GM04504 (cell line): ENCODE measurements at places on chromosomes 3 and 15.

DNA sequence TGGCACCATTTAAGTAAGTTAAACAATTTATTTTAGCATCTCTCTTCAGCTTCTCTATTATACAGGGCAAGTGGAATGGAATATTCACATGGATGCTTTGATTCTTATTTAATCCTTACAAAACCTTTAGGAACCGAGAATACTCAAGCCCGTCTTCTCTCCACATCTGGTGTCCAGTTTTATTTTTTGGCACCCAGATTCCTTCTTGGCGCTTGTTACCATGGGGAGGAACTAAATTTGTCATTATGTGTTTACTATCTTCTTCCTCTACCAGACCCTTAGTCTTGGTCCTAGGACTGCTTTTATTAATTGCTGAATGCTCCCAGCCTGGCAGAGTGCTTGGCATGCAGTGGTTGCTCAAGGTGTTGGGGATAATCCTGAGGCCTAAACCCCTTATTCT lies 138.8 kb downstream of the CACNA2D3 start:
- DNase-seq = no peak

- peak; percentile 30 for DNase-seq
These were observed 595 bp downstream of the DPH6 start for GRCh38 chr15:35545316-35545823.

GRCh38 chr15:99306694-99307338 lies 55.5 kb downstream of the LRRC28 start:
- DNase-seq = no peak

DNA sequence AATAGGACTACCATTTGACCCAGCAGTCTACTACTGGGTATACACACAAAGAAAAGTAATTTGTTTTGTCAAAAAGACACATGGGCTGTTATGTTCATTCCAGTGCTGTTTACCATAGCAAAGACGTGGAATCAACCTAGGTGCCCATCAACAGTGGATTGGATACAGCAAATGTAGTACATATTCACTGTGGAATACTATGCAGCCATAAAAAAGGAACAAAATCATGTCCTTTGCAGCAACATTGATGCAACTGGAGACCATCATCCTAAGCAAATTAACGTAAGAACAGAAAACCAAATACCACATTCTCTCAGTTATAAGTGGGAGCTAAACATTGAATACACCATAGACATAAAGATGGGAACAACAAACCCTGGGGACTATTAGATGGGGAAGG lies 25.8 kb downstream of the BBX start:
- no peak for DNase-seq

GRCh38 chr15:77697893-77698292 lies 65.2 kb upstream of the LINGO1 start:
- DNase-seq = no peak

- no peak for DNase-seq
These were observed 92.9 kb downstream of the RAB11A start for GRCh38 chr15:65962187-65962586.

DNA sequence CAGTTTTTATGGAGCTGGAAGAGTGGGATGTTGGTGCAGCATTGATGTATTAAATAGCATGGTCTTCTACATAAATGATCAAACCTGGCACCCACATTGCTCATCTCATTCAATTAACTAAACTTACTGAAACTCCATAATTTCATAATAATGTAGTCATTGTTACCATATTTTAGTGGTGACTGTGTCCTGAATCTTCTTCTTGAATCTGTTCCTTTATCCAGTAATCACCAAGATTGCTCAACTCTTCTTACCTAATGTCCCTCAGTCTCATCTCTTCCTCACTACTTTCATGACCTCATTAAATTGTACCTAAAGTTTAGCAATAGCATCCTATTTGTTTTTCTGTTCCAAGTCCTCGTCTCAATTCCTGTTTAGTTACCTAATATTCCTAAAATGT lies 69.8 kb downstream of the FGF7 start:
- DNase-seq = peak; percentile 79

GRCh38 chr3:100525753-100526612 lies 33.6 kb downstream of the TMEM45A start:
- DNase-seq = peak; percentile 96

DNA sequence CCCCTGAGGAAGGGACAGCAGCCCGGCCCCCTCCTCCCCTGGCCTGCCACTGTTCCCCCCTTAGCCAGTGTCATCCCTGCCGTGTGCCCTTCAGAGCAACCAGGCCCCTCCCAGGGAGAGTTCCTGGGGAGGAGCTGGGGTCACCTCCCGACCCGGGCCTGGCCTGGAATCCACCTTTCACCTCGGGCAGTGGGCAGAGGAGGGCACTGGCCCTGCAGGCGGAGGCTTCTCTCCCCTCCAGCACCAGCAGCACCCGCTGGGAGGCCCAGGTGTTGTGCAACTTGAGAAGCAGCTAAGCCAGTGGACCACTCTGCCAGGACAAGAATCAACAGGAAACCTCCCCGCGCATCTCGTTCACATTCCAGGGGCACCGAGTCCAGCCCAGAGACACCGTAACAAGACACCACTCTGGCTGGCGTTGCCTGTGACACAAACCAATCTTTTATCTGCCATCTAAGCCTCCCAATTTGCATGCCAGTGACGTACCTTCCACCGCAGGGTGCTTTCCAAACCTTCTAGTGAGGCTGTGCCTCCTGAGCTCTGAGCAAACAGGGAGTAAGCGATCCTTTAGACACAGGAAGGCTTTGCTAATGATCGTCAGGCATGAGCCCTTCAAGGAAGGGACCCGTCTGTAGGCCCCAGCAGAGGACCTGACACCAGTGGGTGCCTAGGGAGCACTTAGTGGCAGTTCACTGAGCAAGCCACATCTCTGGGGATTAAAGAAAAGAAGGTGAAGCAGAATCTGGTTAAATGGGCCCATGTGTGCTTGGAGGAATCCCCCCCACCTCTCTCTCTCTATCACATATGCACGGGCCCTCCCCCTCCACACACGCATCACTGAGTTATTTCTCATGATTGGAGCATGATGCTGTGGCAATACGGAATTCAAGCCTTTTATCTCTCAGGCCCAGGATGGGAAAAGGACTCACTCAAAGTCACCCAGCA lies 98.9 kb upstream of the TLE3 start:
- peak; percentile 83 for DNase-seq

GRCh38 chr15:45114076-45114750 lies at the start of the genes DUOX2 and DUOXA2:
DUOX2 (minus strand) TSS chr15:45114172; CDS start chr15:45113411, 761 bp downstream.
DUOXA2 (plus strand) TSS chr15:45114326; CDS start chr15:45114606, 280 bp downstream.
- DNase-seq = no peak

DNA sequence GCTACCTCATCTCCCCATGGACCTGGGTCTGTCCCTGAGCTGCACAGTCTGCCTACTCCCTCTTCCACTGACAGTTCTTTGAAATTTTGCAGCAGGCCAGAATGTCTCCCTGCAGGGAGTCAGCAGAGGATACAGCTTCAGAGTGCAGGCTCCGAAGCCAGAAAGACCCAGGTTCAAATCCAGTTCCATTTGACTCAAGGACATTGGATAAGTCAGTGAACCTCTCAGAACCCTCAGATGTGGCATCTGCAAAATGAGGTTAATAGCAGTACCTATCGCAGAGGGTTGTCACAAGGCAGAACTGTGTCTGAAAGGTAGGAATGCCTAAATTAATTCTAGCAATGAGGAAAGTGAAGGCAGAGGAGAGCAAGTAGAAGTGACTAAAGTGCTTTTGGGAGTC lies 244.4 kb upstream of the TRIM42 start:
- no peak for DNase-seq

GRCh38 chr3:169384573-169384972 lies 278.9 kb downstream of the MECOM start:
- no peak for DNase-seq

GRCh38 chr15:33059184-33059583 lies 135.3 kb downstream of the FMN1 start:
- DNase-seq = no peak

GRCh38 chr3:192929755-192930547 lies 12.3 kb upstream of the MB21D2 start:
- no peak for DNase-seq

DNA sequence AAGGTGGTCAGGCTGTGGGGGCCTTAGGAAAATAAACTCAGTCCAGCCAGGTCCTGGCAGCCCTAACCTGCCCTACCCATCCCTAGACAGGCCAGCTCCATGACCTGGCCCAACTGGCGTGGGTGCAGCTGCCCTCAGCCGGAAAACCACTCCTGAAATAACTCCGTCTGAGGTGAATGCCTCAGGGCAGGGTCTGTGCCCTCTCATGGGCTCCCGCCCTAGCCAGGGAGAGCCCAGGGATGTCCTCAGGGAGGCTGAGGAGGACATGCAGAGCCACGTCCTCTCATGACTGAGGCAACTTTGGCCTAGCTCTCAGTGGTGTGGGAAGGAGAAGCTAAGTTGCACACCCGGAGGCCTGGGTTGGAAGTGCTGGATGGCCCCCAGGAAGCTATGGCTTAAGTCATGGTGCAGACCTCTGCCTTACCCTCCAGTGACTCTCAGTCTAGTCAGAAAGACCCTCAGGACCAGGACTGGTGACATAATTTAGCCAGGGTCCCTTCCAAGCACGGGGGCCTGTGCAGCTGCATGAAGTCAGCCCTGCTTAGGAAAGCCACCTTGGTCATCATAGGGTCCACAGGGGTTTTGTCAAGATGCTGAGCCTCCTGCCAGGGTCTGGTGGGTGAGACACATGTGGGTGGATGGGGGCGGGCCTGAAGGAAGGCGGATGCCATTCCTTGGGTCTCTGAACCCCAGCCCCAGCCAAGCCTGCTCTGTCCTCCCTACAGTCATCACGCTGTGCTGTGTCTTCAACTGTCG lies 7.4 kb downstream of the TMIE start:
- DNase-seq = no peak

GRCh38 chr3:127458696-127459604 lies 131.6 kb downstream of the TPRA1 start:
- DNase-seq = no peak

GRCh38 chr3:119912220-119912619 lies 130.3 kb downstream of the NR1I2 start:
- no peak for DNase-seq

- DNase-seq = no peak
These were observed 109.9 kb downstream of the UACA start for GRCh38 chr15:70653426-70653825.

DNA sequence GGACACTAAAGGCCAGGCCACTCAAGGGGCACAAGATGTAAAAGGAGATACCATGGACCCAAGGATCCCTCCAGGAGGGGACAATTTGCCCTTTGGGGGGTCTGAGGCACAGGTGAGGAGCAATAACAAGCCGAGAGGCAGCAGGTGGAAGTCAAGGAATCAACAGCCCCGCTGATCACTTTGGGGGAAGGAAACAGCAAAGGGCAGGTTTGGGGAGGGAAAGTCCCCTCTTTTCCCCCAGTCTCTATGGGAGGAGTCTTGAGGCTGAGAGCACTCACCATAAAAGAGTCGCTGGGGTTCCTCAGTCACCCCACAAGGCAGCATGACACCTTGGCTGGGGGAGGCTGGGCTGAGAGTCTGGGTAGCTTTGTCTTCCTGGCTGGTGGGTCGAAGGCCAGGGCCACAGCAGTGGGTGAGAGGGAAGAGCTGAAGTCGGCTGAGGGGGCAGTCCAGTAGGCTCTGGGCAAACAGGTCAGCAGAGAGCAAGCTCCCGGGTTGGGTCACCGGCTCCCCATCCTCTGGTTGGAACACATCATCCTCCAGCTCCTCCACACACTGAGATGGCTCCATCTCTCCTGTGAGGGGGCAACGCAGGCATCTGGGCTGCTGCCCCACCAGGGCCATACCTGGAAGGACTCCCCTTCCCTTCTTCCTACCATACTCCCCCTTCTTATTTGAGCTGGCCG lies 3.0 kb downstream of the BMF start:
- no peak for DNase-seq

DNA sequence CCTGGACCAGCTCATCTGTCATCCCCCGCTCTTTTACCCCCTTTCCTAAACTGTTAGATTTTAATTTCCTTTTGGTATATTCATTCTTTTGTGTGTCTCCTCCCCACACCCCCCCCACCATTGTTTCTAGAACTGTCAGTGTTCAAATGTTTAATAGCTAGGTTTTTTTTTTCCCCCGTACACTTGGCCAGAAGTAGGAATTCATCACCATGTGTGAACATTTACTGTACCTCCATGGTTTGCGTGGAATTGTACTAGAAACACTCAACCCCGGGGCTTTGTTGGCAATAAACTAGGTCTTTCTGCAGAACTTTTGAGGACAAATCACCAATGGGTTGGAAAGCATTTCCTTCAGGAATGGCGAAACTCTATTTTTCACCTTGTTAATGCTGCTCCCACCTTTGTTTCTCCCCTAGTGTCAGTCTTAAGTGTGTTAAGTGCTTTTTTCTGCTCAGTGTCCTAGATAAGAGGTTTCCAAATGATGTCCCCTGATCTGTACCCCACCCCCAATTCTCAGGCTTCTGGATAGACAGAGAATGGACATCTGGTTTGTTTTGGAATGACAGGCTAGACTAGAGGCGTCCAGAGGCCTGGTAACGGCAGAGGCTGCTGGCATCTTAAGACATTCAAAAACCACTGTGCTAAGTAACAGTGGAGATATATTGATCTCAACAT lies 76.8 kb downstream of the SMAD3 start:
- DNase-seq = no peak

- DNase-seq = no peak
These were observed 40.3 kb downstream of the CHST14 start for GRCh38 chr15:40511093-40511471.

- no peak for DNase-seq
These were observed 1700.3 kb downstream of the OTOL1 start for GRCh38 chr3:163196815-163197374.

GRCh38 chr15:74540161-74540760 lies 759 bp upstream of the ARID3B start:
- no peak for DNase-seq

DNA sequence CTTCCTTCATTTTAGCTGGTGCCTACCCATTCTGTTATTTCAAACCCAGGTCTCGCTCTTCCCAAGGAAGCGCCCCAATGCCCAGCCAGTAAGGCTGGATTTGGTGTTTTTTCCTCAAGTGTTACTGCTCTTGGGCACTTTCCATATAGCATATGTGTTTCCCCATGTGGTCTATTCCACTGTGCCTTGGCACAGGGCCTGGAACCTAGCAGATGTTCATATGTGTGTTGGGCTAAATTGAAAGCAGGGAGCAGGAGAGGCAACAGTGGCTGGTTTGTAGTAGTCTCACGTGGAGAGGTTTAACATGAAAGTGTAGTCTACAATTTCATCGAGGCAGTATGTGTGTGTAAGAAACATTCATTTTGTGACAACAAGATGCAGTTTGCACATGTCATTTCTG lies 48.2 kb upstream of the TEX264 start:
- peak; percentile 72 for DNase-seq

DNA sequence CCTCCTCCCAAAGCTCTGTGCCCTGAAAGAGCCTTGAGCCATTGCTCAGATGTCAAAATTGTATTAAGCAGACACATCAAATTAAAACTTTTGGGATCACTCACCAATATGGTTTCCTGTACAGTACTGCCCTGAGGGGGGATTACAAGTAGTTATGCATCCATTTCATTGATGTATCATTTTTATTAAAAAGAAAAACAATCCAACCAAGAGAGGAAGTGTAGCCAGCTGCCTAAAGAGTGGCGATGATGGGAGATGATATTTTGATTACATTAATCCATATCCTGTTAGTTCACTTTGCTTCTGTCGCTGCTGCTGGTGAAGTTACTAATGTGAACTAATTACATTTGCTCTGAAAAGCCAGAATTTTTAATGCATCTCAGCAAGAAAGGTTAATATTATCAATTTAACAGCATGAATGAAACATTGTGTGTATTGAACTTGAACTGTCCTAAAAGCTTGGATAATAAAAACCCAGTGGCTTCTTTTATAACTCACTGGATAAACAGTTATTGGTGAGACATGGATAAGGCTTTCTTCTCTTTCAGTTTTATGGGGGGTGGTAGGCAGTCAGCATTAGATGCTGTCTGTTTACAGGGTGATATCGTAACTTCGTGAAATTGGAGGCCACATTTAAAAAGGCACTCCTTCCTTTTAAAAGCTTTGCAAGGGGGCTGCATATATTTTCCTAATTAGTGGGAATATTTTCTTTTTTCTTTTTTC lies 87.7 kb downstream of the IGF1R start:
- no peak for DNase-seq

- DNase-seq = no peak
These were observed 461 bp downstream of the PCYT1A start for GRCh38 chr3:196287090-196287439.
